Tibial nerve (tissue), 4 donors: ENCODE measurements at places on chromosomes 11 and 22.

GRCh38 chr11:60948250-60948649, 3.7 kb downstream of the SLC15A3 start:
- DNase-seq, result no peak

DNA sequence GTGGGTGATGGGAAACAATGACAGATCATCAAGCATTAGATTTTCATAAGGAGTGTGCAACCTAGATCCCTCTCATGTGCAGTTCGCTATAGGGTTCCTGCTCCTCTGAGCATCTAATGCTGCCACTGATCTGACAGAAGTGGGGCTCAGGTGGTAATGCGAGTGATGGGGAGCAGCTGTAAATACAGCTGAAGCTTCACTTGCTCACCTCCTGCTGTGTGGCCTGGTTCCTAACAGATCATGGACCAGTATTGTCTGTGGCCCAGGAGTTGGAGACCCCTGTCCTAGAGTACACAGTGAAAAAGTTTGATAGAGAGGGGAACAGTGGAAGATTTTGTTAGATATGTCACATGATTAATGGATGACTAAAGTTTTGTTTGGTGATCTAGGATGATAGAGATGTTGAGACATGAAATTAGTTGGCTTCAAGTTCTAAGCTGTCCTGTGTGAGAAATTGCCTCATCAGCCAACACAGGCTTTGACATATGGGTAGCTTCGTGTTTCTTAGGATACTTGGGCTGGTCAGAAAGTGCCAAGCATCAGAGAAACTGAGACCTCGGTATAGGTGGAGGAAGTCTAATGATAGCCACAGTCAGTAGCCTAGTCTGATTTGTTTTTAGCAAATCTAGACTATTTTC, 47.4 kb downstream of the ARHGEF12 start:
- no peak for DNase-seq

GRCh38 chr11:116498161-116498560, 274.6 kb downstream of the BUD13 start:
- DNase-seq, result no peak

DNA sequence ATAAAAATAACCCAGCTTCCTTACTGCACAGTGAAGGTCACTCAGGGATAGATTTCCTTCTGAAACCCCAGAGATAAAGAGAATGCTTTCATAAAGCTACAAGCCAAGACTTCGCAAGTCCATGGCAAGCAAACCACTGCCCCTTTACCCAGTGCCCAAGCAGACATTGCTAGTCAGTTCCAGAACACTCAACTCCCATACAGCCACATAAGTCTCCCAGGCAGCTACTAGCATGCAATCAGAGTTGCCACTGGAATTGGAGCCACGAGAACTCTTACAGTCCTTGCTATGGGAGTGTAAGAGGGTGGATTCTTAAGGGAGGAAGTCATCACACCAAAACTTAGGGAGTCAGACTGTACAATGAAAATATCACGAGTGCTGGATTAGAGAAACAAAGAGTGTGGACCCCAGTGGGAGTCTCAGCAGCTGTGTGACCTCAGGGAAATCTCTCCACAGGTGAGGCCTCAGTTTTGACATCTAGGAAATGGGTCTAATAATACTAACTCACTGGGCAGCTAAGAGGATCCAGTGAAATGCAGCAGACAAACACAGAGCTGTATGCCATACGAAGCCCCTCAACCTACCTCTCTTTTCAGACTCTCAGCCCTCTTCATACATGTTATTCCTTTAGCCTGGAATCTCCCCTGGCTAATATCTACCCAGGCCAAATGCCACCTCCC, 526.6 kb downstream of the MN1 start:
- DNase-seq, result no peak

DNA sequence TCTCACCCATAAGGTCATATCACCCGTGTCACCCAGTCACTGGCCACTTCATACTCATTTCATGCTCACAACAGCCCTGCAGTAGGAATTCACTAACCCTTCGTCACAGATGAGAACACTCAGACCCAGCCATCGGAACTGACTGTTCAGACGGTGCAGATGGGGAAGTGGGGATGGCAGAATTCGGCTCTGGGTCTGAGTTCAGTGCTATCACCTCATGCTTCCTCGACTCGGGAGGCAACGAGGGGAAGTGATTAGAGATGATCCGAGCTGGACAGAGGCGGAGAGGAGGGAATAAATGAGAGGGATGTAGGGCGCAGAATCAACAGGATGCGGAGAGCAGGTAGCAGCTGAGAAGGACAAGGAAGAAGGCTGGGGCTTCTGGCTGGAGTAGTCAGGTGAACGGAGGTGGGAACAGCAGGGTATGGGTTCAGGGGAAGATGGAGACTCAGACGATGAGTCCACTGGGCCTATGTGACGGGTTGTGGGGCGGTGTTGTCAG, 4.7 kb downstream of the B3GNT6 start:
- DNase-seq, result no peak

- DNase-seq, result no peak
Observed at GRCh38 chr11:105665281-105665680, 55.4 kb downstream of the GRIA4 start.
